Islet precursor cell (in vitro differentiated cells): ENCODE measurements at places on chromosomes 6 and 20.

- DNase-seq, result no peak
These were observed 126.2 kb upstream of the EYA4 start for GRCh38 chr6:133114973-133115372.

GRCh38 chr20:57394121-57395082, 3.2 kb downstream of the RBM38 start:
- DNase-seq, result no peak

- DNase-seq, result no peak
These were observed 184.0 kb downstream of the RPS12 start for GRCh38 chr6:132998418-132998817.

GRCh38 chr6:17501442-17501841, 98.7 kb upstream of the FAM8A1 start:
- DNase-seq, result no peak

DNA sequence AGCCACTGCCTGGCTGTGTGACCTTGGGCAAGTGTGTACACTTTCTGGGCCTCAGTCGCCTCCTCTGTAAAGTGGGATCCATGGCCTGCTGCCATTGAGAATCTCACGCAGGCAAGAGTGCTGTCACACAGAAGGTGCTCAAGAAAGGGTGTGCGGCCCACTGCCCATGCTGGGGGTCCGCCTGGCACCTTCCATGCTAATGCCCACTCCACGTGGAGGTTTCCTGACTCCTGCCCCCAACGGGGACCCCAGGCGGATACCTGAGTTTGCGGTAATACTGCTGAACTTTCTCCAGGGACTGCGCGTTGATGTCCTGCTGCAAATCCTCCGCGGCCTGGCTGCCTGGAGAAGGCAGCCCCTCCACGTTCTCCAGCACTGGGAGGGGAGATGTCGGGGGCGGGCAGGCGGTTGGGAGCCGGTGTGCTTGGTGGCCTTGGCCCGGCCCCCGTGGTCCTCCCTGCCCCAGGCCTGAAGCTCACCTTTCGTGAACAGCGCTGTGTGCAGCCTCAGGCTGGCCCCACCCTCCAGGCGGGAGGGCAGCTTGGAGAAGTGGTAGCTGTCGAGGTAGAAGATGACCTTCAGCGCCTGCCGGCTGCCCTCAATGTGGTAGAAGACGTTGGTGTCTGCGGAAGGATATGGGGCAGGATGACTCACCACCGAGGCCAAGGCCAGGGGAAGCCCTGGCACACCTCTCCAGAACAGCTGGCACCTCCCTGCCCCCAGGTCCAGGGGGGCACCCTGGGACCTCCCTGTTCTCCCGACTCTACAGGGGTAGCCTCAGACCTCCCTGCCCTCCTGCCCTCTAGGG, 195.6 kb downstream of the PREX1 start:
- no peak for DNase-seq

DNA sequence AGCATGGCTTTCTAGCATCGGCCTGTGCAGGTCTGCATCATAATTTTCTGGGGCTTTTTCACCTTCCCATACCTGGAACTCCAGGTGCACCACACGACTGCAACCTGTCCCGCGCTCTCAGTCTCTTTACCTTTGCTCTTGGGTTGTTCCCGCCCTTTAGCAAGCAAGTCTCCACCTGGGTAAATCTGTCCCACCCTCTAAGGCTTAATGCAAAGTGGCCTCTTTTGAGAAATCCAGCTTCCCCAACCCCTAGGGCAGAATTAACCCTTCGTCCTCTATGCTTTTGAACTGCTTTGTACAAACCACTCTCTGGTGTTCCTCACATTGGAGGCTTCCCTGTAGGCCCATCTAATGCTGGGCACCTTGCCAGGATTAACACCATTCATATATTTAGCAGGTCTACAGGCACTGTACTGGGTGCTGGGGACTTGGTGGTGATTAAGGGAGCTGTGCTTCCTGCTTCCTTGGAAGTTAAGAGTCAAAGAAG, 2.8 kb downstream of the ITPR3 start:
- no peak for DNase-seq

DNA sequence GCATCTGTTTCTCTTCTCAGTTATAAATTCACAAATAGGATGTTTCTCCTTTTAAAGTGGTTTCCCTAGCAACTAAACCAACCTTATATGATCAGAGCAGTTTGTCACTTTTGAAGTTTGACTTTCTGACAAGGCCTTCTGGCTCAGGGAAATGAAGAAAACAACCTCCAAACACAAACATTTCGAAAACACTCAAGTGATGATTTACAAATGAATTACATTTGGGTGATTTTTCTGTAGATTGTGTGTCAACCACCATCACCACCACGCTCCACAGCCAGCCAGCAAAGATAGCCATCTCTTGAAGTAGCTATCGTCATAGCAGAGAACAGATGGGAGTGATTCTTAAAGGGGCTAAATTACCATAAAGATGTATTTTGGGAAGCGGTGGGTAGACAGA, 16.5 kb upstream of the MLIP start:
- DNase-seq, result no peak

- no peak for DNase-seq
These were observed 7.7 kb downstream of the LRP11 start for GRCh38 chr6:149856256-149856994.

DNA sequence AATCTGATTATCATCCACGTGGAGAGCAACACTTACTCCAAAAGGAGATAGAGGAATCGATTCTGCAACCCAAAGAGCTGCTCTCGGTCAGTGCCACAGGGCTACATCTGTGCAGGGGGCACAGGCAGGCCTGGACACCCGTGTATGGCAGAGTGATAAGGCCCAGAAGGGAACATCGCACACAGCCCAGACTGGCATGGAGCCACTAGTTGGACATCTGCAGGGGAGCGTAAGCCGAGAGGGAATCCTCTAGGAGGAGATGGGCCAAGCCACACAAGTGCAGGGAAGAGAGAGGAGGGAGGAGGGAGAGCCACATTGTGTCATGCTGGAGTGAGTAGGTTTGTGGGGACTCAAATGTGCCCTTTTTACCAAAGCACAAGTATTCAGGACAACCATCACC, 50.4 kb upstream of the ENTPD6 start:
- no peak for DNase-seq

DNA sequence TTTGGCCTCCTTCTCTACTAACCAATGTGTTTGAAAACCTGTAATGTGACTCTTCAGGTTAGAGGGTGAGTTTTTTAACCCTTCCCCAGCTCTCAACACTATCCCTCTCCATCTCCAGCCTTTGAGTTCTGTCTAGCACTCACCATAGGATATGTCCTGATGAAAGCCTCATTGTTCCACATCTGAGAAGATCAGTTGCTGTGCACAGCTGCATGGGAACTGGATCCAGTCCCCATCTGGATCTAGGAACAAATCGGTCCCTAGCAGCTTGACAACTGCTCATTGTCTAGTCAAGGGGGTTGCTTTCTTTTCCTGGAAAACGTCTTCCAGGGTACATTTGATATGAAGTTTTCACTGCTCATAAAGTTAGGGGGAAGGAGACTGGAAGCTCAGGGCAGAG, 45.4 kb upstream of the AGPAT4 start:
- DNase-seq, result no peak

- no peak for DNase-seq
These were observed 19.4 kb downstream of the TINAG start for GRCh38 chr6:54327631-54328030.

GRCh38 chr6:106600329-106600728, 29.0 kb downstream of the RTN4IP1 start:
- DNase-seq, result no peak

GRCh38 chr6:72374857-72375256, 247.0 kb upstream of the KCNQ5 start:
- no peak for DNase-seq
